SJSA1 (cell line): ENCODE measurements at places on chromosomes 3 and 15. TPM values are rescaled to one million over a fixed set of nuclear protein-coding genes. Genes with fewer than 3 reads are reported as not detected.

Gene WNT5A
- total RNA-seq: 18.6 and 18.8 TPM in 2 replicates

- DNase-seq: no peak
Observed at GRCh38 chr15:48355377-48355776, 24.1 kb downstream of the DUT start.

DNA sequence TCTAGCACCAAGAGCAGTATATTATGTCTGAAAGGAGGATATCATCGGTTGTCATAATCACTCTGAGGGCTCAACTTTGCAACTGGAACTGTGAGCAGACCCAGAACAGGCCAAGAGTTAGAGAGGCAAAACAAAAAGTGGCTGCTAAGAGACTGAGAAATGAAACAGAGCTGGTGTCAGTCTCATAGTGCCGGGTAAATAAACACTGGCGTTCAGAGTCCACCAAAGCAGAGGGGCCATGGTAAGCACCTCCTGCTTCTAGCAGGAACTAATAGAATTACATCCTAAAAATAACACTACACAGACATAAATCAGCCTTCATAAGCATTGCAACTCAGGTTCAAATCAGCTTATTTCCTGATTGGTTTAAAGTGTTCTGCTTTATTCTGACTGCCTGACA lies 10.3 kb upstream of the IL12A start:
- no peak for DNase-seq

- DNase-seq: no peak
Observed at GRCh38 chr3:53775018-53775417, 71.2 kb downstream of the CHDH start.
